ENCODE measurements at places on chromosomes 2 and 18.

GRCh38 chr2:56040189-56040588 lies 116.6 kb upstream of the EFEMP1 start:
- no peak for DNase-seq

GRCh38 chr2:236273126-236273525 lies 8.9 kb upstream of the ASB18 start:
- no peak for DNase-seq

GRCh38 chr2:216034065-216034464 lies 20.7 kb upstream of the MREG start:
- peak; percentile 89 for DNase-seq

GRCh38 chr18:45482286-45482685 lies 133.0 kb upstream of the SLC14A2 start:
- no peak for DNase-seq

DNA sequence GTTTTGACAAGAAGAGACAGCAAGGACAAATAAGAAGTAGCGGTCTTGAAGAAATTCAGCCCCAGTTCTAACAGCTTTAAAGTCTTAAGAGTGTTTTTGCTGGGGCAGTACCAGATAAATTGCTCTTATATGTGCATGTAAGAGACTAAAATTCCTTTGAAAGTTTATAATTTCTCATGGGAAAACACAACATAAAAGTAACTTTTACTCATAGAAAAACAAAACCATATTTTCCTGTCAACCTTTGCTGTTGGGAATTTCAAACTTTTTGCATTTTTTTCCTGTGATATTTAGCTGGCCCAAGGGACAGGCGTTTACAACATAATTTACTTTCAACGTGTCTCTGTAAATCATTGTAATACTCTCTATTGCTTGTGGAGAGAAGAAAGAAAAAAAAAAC lies 767.8 kb upstream of the ZEB2 start:
- no peak for DNase-seq

DNA sequence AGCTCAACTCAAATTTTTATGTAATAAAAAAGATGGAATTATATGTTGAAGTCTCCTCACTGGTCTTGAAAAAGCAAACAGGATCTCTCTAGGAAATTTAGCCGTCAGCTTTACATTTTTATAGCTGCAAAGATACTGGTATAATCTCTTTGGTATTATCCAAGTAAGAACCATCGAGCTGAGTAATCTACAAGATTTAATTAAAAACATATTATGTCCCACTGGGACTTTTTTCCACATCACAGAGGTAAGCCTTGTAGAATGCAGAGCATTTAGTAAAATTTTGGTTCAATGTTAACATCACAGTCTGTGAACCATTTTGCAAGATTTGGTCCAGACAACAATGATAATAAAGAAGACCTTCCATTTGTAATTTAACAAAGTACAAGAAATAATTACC lies 162.6 kb upstream of the SLC39A10 start:
- DNase-seq, result no peak

GRCh38 chr2:60925994-60926740 lies 44.8 kb downstream of the REL start:
- DNase-seq, result no peak
